Activated CD4-positive, alpha-beta T cell treated with anti-CD3 and anti-CD28 coated beads for 48 hours (primary cell): ENCODE measurements at places on chromosomes 3 and 15.

GRCh38 chr15:79967298-79968182 is 3.5 kb downstream of the BCL2A1 start:
- DNase-seq = peak; percentile 56

DNA sequence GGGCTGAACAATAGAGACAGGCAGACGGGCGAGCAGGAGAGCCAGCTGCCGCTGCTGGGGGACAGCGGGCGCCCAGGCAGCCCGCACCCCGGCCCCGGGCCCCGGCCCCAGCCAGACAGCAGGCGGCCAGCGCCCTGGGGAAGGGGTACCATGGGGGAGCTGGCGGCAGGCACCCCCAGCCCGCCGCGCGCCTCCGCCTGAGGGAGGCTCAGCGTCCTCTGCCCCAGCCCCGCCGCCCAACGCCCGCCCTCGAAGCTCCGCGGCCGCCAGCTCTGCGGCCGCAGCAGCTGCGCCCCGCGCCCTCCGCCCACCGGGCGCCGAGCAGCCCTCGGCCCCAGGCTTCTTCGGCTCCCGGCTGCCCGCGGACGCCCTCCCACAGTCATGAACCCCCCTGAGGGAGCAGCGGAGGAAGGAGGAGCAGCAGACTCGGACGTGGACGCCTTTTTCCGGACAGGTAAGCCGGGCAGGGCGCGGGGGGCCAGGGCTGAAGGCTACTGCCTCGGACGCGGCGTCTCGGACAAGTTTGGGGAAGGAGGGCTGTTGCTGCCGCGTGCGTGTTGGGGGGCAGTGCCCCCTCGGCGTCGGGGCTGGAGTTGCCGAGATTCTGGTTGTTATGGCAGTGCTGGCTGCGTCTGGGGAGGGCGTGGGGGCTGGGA is 41.6 kb upstream of the ROPN1 start:
- peak; percentile 3 for DNase-seq

DNA sequence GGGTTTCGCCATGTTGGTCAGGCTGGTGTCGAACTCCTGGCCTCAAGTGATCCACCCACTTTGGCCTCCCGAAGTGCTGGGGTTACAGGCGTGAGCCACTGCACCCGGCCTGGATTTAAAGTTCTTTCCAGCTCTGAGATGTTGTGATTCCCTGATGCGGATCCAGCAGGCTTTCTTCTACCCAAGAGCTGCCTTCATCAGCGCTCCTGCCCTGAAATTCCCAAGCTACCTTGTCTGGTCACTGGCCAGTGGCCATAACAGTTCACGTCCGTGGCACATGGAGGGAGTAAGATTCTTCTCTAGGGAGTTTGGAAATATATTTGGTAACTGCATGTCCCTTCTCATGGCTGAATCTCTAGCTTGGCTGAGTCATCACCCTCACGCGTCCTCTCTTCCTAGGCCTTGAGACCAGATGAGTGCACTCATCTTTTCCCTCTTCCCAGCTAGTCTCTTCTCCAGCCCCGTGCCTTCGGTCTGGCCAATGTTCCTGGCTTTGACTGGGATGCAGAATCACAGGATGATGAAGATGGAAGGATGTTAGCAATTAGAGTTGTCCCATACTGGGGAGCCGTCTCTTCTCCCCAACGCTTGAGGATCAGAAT is 29.8 kb upstream of the APOD start:
- DNase-seq = no peak

DNA sequence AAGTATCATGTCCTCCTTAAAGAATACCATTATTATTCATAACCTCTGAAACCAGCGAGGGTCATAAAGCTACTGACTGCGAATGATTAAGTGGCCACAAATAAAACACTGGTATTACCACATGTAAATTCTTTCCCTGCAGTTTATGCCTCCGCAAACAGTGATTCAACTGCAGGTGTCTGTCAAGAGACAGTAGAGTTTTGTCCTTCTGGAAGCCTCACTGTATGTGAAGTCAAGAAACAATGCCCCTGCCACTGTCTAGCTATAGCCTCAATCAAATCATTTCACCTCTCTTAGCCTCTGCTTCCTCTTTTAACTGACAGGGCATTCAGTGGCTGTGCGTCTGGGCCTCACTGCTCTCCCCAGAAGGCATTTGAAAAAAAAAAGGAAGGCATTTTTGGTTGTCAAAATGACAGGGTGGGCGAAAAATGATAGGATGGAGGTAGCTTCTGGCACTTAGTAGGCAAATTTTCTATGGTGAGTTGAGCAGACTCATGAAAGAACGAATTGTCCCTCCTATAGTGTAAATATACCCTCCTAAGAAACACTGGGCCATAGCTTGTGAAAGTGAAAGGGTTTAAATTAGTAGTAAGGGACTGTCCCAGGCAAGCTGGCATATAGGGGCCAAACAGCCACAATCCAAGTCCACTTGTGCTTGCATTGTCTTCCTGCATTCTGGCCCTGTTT is 66.7 kb downstream of the FILIP1L start:
- peak; percentile 9 for DNase-seq

DNA sequence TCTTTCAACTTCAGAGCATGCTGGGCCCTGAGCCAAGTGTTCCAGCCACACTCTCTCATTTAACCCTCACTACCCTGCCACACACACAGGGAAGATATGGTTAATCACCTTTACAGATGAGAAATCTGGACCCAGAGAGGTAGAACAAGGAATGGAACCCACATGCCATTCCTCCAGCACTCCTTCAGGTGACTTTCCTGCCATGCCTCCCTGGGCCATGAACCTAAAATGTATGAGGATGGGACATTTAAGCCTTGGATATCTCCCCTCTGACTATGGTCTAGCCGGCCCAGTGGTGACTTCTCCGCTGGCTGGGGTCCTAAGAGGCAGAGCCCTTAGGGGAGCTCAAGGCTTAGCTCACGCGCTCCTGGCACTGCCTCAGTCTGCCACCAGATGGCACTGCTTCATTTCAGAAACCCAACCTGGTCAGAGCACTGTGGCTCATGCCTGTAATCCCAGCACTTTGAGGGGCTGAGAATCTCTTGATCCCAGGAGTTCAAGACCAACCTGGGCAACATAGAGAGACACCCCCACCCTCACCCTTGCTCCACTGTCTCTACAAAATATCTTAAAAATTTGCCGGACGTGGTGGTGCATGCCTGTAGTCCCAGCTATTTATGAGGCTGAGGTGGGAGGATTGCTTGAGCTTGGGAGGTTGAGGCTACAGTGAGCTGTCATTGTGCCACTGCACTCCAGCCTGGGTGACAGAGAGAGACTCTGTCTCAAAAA is 2.2 kb upstream of the DCAF1 start:
- DNase-seq = peak; percentile 88

DNA sequence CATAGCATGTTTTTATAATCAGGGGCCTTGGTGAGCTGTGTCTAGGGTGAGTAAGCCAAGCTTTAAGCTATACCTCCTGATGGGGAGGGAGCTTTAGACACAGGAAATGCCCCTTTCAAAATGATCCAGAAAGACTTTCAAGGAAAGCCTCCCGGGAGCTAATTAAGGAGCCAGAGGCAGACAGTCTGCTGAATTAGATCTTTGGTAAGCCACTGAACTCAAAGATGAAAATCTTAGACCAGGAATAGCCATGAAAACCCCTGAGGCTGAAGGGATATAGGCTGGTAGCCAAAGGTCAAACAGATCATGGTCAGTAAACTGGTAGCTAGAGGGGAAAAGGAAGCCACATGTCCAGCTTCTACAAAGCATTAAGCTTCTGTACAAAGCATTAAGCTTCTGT is 42.7 kb upstream of the GAP43 start:
- no peak for DNase-seq

- DNase-seq = no peak
Observed at GRCh38 chr15:64279131-64279530, 76.8 kb downstream of the CSNK1G1 start.

- DNase-seq = no peak
Observed at GRCh38 chr3:25056036-25056755, 371.9 kb upstream of the RARB start.

GRCh38 chr3:28301688-28302087 is 46.8 kb upstream of the ZCWPW2 start:
- DNase-seq = no peak

DNA sequence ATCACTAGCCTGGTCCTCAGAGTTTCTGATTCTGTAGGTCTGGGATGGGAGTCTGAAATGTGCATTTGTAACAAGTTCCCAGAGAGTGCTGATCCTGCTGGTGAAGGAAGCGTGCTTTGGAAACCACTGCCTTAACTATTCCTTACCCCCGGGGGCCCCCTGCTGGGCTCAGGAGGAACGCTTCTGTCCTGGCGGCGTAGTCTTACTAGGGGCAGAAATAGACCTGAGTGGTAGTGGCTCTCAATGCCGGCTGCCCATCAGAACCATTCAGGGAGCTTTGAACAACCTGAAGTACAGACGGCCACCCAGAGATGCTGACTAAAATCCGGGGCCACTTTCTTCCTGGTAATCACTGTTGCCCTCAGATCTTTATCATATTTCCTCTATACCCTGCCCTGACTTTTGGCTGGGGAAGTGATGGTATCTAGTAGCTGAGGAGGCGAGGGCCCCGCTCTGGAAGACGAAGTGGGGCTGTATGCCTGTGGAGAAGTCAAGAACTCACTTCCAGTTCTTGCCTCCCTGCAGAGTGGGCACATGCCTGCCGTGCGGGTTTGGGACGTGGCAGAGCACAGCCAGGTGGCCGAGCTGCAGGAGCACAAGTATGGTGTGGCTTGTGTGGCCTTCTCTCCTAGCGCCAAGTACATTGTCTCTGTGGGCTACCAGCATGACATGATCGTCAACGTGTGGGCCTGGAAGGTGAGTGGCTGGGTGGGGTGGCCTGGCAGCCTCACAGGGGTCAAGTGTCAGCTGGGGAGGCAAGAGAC is 16.3 kb upstream of the JMJD7 start:
- peak; percentile 83 for DNase-seq

DNA sequence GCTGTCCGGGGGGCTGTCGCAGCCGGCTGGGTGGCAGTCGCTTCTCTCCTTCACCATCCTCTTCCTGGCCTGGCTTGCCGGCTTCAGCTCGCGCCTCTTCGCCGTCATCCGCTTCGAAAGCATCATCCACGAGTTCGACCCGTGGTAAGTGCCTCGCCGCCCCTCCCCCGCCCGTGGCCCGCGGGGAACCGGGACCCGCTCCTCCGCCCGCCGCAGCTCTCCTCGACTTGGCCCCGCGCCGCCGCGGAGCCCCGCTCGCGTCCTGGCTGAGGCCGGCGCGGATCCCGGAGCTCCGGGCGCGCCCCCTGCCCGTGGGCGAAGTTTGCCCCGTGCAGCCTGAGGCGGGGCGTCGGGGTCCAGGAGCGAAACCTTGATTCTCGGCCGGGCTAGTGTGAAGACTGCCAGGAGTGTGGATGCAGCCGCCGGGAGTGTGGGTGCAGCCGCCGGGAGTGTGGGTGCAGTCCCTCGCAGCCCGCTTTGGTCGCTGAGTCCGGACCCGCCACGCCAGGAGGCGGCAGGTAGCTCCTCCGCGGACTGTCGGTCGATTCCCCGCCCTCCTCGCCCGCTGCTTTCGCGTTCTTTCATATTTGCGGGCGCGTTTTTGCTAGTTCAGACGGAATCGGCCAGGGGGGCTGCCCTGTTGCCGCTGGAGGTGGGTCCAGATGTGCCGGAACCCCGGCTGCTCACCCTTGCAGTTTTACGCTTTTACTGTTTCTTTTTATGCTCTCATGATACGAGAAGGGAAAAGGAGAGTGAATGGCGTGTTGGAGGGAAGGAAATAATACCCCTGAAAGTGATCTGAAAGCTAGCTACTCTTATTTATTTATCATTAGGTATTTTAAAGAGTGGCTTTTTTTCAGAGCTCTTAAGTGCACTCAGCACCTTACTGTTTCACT is 692 bp downstream of the STT3B start:
- DNase-seq = peak; percentile 69

DNA sequence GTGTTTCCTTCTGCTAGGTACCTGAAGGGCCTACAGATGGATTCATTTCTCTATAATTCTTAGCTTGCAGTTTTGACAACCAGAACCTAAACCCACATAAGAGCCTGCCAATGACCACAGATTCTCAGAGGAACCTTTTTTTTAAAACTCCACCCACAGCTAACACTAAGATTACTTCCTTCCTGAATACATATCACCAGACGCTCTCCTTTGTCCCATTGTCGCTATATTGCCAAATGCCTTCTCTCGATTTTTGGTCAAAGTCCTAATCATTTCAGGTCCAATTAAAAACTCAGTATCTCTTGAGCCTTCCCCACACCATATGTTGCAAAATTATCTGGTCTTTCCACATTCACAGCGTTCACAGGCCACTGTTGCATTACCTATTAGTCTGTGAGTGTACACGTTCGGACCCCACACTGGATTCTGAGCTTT is 12.4 kb downstream of the ZNF710 start:
- DNase-seq = no peak

GRCh38 chr15:59157840-59158700 is 48.6 kb upstream of the LDHAL6B start:
- no peak for DNase-seq

GRCh38 chr3:47251689-47252088 is 30.9 kb downstream of the KIF9 start:
- DNase-seq = no peak

DNA sequence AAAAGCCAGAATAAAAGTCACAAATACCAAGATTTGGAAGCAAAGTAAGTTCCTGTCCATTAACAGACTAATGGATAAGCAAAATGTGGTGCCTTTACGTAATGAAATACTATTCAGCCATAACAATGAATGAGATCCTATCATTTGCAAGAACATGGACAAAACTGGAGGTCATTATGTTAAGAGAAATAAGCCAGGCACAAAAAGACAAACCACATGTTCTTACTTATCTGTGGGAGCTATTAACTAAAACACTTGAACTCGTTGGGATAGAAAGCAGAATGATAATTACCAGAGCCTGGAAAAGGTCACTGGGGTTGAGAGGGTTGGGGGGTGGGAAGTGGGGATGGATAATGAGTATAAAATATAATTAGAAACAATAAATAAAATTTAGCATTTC is 1015.9 kb downstream of the OTOL1 start:
- no peak for DNase-seq

DNA sequence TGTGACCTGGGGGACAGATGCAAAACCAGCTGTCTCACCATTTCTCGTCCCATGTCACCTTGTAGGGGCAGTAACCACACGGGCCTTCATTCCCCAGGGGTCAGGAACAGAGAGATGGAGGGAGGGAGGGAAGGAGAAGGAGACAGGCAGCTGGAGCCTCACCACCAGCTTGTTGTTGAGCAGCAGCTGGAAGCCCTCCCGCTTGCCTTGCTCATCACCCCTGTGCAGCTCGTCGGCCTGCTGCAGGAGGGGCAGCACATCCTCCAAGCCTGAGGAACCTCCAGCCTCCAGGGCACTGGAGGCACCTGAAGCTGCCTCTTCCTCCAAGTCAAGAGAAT is 10.3 kb downstream of the RMDN3 start:
- no peak for DNase-seq

GRCh38 chr3:147956615-147957014 is 547.5 kb downstream of the ZIC1 start:
- no peak for DNase-seq

- DNase-seq = no peak
Observed at GRCh38 chr3:115804200-115804599, 180.9 kb downstream of the GAP43 start.

DNA sequence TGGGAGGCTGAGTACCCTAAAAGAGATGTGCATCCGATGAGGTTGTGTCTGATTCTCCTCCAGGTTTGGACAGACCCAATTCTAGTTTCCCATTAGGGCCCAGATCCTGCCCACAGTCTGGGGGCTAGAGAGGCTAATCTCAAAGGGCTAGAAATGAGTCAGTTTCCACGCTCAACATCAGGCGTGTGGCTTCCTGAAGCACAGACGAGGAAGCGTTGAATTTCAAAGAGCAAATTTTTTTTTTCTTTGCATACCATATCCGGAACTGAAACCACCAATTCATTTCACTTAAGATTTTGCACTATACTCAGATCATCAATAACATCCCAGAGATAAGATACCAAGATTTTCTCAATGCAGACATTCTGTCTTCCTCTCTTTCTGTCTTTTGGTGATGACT is 173.8 kb upstream of the BCL6 start:
- DNase-seq = peak; percentile 71
